ENCODE measurements at places on chromosomes 16 and 17.

- no peak for DNase-seq
Observed at GRCh38 chr16:86134802-86135461, 236.0 kb downstream of the IRF8 start.

DNA sequence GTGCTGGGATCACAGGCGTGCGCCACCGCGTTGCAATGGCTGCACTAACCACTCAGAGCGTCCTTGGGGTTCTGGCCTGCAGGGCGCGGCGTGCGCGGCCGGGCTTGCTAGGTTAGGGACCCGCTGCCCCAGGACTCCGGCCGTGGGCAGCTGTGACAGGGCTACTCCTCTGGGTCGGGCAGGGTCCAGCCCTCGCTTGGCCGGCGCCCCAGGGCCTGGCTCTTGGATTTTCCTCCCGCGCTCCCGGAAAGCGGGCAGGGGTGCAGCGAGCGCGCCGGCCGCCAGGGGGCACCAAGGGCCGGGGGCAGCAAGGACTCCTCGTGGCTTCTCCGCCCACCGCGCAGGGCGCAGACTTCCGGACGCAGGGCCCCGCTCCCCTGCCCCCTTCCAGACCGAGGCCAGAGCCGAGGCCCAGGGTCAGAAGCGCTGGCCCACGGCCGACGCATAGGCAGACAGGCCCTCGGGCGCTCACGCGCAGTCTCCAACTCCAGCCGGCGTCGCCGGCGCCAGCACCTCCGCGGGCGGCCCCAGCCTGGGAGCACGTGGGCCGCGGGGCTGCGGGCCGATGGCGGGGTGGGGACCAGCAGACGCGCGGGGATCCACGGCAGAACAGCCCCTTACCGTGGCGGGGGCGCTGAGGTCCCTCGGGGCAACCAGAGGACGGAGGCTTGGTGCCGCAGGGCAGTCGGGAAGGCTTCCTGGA, 355 bp downstream of the TLE7 start:
- no peak for DNase-seq

- peak; percentile 71 for DNase-seq
Observed at GRCh38 chr17:2094891-2095535, 40.1 kb downstream of the HIC1 start.

- no peak for DNase-seq
Observed at GRCh38 chr17:75881678-75882454, 3.5 kb upstream of the TRIM47 start.

DNA sequence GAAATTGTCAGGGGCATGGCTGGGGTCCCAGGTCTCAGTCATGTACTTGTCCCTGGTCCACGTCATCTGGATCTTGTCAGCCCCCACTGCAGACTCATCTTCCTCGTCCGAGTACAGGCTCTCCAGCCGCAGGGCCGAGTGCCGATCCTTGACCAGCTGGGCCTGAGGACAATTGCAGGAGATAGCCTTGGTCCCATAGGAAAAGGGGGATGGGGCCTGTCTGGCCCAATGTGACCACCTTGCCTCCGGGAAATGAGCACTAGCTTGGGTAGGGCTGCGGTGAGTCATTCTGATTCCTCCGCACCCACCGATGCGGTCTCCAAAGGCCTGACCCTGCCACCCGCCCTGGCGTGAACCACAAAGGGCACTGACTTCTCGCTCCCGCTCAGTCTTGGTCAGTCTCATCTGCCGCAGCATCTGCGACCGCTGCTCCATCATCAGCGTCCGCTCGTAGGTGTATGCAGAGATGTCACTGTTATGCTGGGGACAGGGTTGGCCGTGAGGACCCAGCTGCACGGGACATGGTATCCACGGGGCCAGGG, 1.5 kb upstream of the LCAT start:
- no peak for DNase-seq

- DNase-seq, result peak; percentile 97
Observed at GRCh38 chr17:76726231-76726775, at the start of gene JMJD6. TSS of gene JMJD6 (minus strand) at chr17:76726606. CDS start at chr17:76726475, 131 bp downstream.

- DNase-seq, result no peak
Observed at GRCh38 chr16:49335828-49336227, 37.8 kb upstream of the C16orf78 start.

GRCh38 chr17:38660097-38661025, 14.4 kb downstream of the EPOP start:
- no peak for DNase-seq

DNA sequence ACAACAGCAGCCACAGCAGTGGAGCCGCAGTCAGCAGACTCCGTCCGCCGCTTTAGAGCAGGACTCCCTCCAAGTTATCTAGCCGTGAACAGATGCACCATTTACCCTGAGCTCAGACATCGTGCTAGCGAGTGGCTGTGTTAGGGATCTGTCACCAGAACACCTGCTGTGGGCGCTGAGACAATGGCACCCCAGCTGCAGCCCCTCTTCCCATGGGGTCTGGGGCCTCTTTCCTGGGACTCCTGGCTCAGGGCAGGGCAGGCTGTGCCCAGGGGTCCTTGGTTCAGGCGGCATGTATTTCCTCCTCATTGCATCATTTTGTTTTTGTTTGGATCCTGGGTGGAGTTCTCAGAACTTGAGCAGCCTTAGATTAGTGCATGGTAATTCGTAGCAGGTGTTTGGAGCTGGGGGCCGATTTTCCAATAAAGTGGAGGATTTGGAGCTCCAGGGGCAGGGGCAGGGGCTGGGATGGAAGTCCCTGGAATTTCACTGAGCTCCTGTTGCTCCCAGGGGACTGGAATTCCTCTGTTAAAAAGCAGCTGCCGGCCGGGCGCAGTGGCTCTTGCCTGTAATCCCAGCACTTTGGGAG, 23.4 kb downstream of the NMRAL1 start:
- no peak for DNase-seq

DNA sequence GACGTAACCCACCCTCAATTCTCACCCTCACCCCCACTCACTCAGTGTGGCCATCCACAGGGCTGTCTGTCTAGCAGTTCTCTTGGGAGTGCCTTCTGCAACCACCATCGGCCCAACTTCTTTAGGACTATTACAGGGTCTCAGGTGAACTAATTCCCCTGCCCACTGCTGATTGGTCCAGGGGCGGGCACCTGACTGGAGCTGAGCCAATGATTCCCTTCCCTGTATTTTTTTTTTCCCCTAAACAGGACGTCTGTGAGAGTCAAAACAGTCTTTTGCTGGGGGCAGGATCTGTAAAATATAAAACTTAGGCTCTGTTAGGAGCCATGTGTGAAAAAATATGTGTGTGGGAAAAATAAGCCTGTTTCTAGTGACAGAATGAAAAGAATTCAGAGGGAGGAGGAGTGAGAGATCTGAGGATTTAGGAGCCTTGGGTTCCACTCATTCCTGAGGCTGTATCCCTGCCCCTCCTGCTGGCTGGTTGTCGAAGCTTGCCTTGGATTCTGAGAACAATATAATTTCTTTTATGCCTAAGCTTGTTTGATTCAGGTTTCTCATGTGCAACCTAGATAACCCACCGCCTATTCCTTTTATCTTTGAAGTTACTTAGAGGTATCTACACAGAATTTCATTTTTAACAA, 115.0 kb downstream of the SPACA3 start:
- DNase-seq, result no peak

DNA sequence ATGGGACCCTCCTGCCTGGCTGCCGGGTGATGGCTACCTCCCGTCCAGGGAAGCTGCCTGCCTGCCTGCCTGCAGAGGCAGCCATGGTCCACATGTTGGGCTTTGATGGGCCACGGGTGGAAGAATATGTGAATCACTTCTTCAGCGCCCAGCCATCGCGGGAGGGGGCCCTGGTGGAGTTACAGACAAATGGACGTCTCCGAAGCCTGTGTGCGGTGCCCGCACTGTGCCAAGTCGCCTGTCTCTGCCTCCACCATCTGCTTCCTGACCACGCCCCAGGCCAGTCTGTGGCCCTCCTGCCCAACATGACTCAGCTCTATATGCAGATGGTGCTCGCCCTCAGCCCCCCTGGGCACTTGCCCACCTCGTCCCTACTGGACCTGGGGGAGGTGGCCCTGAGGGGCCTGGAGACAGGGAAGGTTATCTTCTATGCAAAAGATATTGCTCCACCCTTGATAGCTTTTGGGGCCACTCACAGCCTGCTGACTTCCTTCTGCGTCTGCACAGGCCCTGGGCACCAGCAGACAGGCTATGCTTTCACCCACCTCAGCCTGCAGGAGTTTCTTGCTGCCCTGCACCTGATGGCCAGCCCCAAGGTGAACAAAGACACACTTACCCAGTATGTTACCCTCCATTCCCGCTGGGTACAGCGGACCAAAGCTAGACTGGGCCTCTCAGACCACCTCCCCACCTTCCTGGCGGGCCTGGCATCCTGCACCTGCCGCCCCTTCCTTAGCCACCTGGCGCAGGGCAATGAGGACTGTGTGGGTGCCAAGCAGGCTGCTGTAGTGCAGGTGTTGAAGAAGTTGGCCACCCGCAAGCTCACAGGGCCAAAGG, 36.8 kb downstream of the NLRC5 start:
- no peak for DNase-seq

DNA sequence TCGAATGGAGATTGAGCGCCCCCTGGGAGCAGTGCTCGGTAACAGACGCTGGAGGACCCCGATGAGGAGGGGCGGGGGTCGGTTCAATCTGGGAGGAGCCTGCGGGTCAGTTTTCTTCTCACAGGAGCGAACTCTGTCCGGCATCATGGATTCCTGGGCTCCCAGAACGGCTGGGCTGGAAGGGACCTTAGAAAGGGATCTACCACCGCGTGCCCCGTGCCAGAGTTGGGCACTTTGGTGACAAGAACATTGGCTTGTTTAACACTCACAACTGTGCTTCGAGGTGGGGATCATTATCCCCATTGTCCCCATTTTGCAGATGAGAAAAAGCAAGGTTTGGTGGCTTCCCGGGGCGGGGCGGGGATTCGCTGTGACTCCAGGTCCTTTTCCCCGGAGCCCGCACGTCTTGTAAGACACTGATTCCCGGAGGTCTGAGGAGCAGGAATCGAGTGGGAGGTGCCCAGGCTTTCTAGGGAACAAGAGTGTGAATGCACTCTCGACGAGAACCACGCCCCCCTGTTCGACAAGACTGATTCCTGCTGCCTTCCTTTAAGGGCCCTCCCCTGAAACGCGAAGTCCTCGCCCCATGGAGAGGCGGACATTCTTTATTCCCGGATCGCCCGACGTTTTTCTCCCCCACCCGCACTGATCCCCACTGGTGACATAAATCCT, 1.5 kb upstream of the FBXL19 start:
- peak; percentile 92 for DNase-seq

Measured in NCI-H1092 treated with DMSO at 0.1 percent for 48 hours (cell line).